ENCODE measurements at places on chromosomes 13 and 19. TPM values are rescaled to one million over a fixed set of nuclear protein-coding genes. Genes with fewer than 3 reads are reported as not detected.

The TBC1D4 gene
- 19.7 TPM for total RNA-seq

The GRIN3B gene
- total RNA-seq = not detected

The ZNF571 gene
- total RNA-seq = 1.3 TPM

The USHBP1 gene
- 1.9 TPM for total RNA-seq

The ZNF845 gene
- 2.6 TPM for total RNA-seq

DNA sequence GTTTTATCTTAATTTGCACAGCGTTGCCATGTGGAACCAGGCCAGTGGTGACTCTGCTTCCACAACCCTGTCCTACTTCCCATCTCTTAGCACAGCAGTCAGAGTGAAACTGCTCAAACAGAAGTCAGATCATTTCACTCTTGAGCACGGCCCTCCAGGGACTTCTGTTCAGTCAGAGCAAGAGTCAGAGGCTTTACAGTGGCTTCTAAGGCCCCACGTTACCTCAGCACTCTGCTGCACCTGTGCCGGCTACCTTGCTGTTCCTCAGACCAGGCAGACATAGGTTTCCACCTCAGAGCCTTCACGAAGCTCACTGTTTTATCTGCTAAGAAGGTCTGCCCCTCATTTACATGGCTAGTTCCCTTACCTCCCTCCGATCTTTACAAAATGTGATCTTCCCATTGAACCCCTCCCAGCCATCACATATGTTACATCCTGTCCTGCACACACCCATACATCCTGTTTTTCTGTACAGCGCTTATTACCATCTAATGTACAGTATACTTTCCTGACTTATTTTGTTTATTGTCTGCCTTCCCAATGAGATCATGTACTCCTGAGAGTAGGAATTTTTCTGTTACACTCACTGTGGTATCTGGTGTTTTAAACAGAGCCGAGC is 41.6 kb downstream of the TM9SF2 start:
- no peak overlapping the region for H3K27ac ChIP-seq
- peaks cover 19% of the 10 kb centered on the region for H3K36me3 ChIP-seq
- H3K4me3 ChIP-seq = no peak overlapping the region
- H3K27me3 ChIP-seq = no peaks in the 10 kb centered on the region
- DNase-seq = no peak

DNA sequence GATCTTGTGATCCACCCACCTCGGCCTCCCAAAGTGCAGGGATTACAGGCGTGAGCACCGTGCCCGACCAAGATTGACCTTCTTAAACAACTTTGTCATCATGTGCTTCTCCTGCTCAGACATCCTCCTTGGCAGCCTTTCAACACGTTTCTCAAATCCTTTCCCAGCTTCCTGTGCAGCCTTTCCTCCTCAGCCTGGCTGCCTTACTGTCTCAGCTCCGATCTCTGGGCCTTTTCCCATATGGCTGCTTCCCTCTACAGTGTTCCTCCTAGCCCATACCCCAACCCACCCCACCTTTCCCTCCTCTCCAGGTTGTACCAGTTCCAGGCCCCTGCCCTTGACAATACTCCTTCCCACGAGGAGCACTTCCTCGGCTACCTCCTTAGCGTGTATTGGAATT is 7.2 kb downstream of the PHF11 start:
- no peak overlapping the region for H3K4me3 ChIP-seq
- no peaks in the 10 kb centered on the region for H3K27me3 ChIP-seq
- H3K36me3 ChIP-seq = no peaks in the 10 kb centered on the region
- H3K27ac ChIP-seq = no peak overlapping the region
- H3K4me1 ChIP-seq = no peaks in the 10 kb centered on the region
- no peak for DNase-seq

DNA sequence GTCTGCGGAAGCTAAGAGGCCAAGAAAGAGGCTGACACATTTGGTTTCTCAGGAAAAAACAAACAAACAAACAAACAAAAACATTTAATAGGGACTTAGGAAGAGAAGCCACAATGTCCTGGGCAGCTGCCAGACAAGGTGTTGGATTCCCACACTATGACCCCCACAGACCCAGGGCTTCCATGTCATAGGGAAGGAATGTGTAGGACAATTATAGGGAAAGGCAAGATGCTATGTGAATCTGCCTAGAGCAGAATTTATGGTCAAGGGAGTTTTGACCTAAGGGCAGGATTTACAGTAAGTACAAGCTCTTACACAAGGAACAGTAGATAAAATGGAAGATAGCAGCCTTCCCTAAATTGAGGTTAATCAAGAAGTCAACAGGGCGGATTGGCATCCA is 9.1 kb upstream of the CDADC1 start:
- H3K36me3 ChIP-seq = no peaks in the 10 kb centered on the region
- H3K4me1 ChIP-seq = no peaks in the 10 kb centered on the region
- DNase-seq = no peak
- H3K27me3 ChIP-seq = no peaks in the 10 kb centered on the region
- no peak overlapping the region for H3K4me3 ChIP-seq
- H3K27ac ChIP-seq = no peak overlapping the region

GRCh38 chr19:14349426-14349825 is 31.8 kb upstream of the ADGRE5 start:
- H3K4me3 ChIP-seq = no peak overlapping the region
- H3K4me1 ChIP-seq = no peaks in the 10 kb centered on the region

GRCh38 chr19:37719111-37719926 is at the start of gene ZNF607:
Gene ZNF607 (minus strand): TSS chr19:37719761. CDS start chr19:37711618, 8,143 bp downstream.
- H3K27me3 ChIP-seq = no peaks in the 10 kb centered on the region
- H3K4me1 ChIP-seq = no peaks in the 10 kb centered on the region
- H3K36me3 ChIP-seq = no peaks in the 10 kb centered on the region
- peak; percentile 93 for DNase-seq
- H3K4me3 ChIP-seq = peak within 1 kb of the TSS; percentile 80
- H3K27ac ChIP-seq = peak within 1 kb of the TSS; percentile 66

GRCh38 chr19:48506138-48506733 is 5.4 kb downstream of the LMTK3 start:
- DNase-seq = no peak
- no peaks in the 10 kb centered on the region for H3K4me1 ChIP-seq
- H3K27ac ChIP-seq = no peak overlapping the region

DNA sequence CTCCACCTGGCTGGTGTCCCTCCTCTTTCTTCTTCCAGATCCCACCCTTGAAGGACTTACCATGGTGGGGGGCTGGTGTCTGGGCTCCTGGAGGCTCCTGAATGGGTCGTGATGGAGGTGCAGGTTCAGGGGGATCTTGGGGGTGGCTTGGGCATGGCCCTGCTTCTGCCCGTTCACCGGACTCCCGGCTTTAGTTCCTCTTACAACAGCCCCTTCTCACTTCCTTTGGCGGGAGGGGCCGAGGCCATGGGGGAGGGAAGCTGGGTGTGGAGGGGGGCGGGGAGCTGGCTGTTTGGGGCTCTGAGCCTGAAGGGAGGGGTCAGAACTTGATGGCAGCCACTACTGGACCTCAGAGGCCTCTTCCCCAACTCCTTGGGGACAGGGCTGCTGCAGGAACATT is at the start of gene MYO1F:
TSS of gene MYO1F (minus strand) at position 196 of the 400 bp plus-strand sequence. CDS start at position 63, 133 bp downstream.
- no peak within 1 kb of the TSS for H3K4me3 ChIP-seq
- H3K27ac ChIP-seq = peak within 1 kb of the TSS; percentile 17
- no peaks in the 10 kb centered on the region for H3K4me1 ChIP-seq
- peaks cover 5% of the 10 kb centered on the region for H3K27me3 ChIP-seq
- no peak for DNase-seq

DNA sequence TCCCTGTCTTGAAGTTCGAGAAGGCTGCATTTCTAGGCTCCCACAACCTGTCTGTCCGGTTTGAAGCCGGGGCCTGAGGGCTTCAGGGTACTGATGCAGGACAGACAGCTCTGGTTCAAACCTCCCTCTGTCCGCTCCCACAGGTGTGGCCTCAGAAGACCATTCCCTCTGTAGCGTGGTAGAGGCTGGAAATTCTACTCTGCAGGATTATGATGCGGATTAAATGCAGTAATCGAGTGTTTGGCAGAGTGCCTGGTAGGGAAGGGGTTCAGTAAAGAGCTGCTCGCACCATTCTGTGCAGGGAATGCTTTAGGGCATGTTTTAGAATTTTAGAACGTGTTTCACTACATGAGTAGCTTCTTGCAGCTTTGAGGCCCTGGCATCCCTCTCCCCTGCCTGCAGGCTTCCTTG is 30.5 kb downstream of the PPP1R37 start:
- no peaks in the 10 kb centered on the region for H3K27me3 ChIP-seq
- DNase-seq = no peak
- no peaks in the 10 kb centered on the region for H3K4me1 ChIP-seq
- no peak overlapping the region for H3K27ac ChIP-seq
- no peaks in the 10 kb centered on the region for H3K36me3 ChIP-seq

- no peak overlapping the region for H3K4me3 ChIP-seq
- no peak overlapping the region for H3K27ac ChIP-seq
- DNase-seq = no peak
Observed at GRCh38 chr13:42788601-42789000, 7.2 kb downstream of the FAM216B start.

GRCh38 chr19:6802336-6803035 is 30.0 kb downstream of the VAV1 start:
- no peaks in the 10 kb centered on the region for H3K27me3 ChIP-seq
- no peak overlapping the region for H3K27ac ChIP-seq
- no peaks in the 10 kb centered on the region for H3K4me1 ChIP-seq
- no peaks in the 10 kb centered on the region for H3K36me3 ChIP-seq
- peak; percentile 43 for DNase-seq

GRCh38 chr13:33235564-33235963 is 50.0 kb downstream of the STARD13 start:
- H3K27ac ChIP-seq = peak overlapping the region; percentile 56
- no peaks in the 10 kb centered on the region for H3K36me3 ChIP-seq
- DNase-seq = no peak
- no peak overlapping the region for H3K4me3 ChIP-seq
- H3K27me3 ChIP-seq = no peaks in the 10 kb centered on the region

DNA sequence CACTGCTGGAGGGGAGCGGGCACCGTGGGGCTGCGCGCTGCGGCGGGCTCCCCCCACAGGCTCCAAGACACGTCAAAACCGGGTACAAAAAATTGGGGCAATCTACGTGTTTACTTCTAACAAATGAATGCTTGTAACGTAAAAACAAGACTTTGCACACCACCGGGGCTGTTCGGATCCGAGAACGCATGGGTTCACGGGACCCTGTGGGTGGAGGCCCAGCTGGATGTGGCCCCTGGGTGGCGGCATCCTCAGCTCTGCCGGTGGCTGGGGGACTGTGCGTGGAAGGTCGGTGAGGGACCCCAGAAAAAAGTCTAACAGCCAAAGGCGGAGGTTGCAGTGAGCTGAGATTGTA is 10.3 kb upstream of the SLC7A10 start:
- no peaks in the 10 kb centered on the region for H3K4me1 ChIP-seq
- H3K27me3 ChIP-seq = no peaks in the 10 kb centered on the region
- no peak for DNase-seq

GRCh38 chr19:55116859-55117662 is at the start of gene PPP1R12C:
Gene PPP1R12C (minus strand): TSS chr19:55117637. CDS start chr19:55117543, 94 bp downstream.
- H3K27me3 ChIP-seq = no peaks in the 10 kb centered on the region
- no peaks in the 10 kb centered on the region for H3K4me1 ChIP-seq
- DNase-seq = peak; percentile 67

GRCh38 chr19:37975596-37976515 is 68.8 kb downstream of the SIPA1L3 start:
- no peak overlapping the region for H3K4me3 ChIP-seq
- H3K27ac ChIP-seq = no peak overlapping the region
- H3K36me3 ChIP-seq = no peaks in the 10 kb centered on the region
- H3K4me1 ChIP-seq = no peaks in the 10 kb centered on the region
- DNase-seq = peak; percentile 43

DNA sequence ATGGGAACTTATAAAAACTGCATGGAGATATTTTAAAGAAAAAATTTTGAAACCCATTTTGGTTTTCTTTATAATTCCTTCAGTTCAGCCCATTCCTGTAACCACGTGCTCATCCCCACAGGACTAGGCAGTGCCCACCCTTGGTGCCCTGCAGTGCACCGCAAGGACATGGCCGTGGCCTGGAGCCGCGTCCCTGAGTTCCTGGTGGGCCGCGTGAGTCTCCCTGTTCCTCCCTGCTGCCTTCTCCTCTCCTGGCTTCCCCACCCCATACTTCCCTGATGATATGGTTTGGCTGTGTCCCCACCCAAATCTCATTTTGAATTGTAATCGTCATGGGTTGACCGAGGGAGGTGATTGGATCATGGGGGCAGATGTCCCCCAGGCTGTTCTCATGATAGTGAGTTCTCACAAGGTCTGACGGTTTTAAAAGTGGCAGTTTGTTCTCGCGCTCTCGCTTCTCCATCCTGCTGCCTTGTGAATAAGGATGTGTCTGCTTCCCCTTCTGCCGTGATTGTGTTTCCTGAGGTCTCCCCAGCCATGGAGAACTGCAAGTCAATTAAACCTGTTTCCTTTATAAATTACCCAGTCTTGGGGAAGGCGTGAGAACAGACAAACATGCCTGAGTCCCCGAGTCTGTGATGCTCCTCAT is 31.6 kb upstream of the TFDP1 start:
- no peaks in the 10 kb centered on the region for H3K27me3 ChIP-seq
- peak; percentile 3 for DNase-seq
- no peaks in the 10 kb centered on the region for H3K4me1 ChIP-seq
- H3K27ac ChIP-seq = no peak overlapping the region
- peaks cover 4% of the 10 kb centered on the region for H3K36me3 ChIP-seq
- no peak overlapping the region for H3K4me3 ChIP-seq

- no peaks in the 10 kb centered on the region for H3K4me1 ChIP-seq
- H3K36me3 ChIP-seq = no peaks in the 10 kb centered on the region
- no peak for DNase-seq
- no peak overlapping the region for H3K4me3 ChIP-seq
Observed at GRCh38 chr13:29435125-29435911, 160.2 kb downstream of the SLC7A1 start.

DNA sequence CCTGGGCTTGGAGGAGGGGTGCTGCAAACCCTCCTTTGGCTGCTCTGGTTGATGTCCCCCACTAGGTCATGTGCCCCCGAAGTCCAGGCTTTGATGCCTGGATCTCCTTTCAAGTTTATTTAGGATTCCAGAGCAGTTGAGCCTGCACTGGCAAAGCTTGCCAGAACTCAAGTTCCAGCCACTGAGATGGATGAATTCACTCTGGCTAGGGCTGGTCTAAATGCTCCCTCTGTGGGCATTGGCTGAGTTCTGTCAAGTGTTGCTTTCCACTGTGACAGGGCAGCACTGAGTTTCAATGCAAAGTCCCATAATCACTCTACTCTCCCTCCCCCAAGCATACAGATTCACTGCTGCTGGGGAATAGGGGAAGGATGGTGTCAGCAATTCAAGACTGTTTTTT is 17.8 kb upstream of the LMO7 start:
- no peaks in the 10 kb centered on the region for H3K36me3 ChIP-seq
- H3K4me3 ChIP-seq = no peak overlapping the region
- H3K27ac ChIP-seq = no peak overlapping the region
- DNase-seq = no peak
- no peaks in the 10 kb centered on the region for H3K4me1 ChIP-seq
- no peaks in the 10 kb centered on the region for H3K27me3 ChIP-seq

DNA sequence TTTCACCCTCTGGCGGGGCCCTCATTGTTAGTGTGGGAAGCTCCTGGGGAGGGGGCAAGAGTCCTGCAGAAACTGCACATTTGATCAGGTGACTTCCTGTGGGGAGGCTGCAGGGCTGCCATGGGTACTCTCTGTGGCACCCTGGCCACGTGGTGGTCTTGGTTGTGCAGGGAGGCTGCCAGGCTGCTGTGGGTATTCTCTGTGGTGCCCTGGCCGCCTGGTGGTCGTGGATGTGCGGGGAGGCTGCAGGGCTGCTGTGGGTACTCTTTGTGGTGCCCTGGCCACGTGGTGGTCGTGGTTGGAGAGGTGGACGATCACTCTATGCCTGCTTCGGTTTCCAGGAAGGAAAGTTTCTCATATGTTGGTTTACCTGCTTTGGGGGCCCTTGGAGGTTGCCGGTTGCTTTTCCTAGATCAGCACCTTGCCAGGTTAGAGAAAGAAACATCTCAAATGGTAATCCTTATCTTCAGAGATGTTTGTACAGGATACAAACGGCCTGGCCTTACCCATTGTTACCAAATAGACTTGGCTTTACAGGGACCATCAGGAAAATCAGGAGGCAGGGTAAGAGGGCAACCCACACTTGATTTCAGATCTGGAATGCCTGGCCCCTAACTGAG is 22.9 kb downstream of the TEX29 start:
- H3K4me1 ChIP-seq = no peaks in the 10 kb centered on the region
- no peak for DNase-seq
- no peaks in the 10 kb centered on the region for H3K36me3 ChIP-seq
- no peaks in the 10 kb centered on the region for H3K27me3 ChIP-seq
- H3K27ac ChIP-seq = no peak overlapping the region
- no peak overlapping the region for H3K4me3 ChIP-seq

Measured in pancreas (tissue), 10 donors.